ENCODE measurements at places on chromosomes 7 and 10.

- DNase-seq, result no peak
Observed at GRCh38 chr7:150383710-150384397, 4.7 kb downstream of the ZNF775 start.

DNA sequence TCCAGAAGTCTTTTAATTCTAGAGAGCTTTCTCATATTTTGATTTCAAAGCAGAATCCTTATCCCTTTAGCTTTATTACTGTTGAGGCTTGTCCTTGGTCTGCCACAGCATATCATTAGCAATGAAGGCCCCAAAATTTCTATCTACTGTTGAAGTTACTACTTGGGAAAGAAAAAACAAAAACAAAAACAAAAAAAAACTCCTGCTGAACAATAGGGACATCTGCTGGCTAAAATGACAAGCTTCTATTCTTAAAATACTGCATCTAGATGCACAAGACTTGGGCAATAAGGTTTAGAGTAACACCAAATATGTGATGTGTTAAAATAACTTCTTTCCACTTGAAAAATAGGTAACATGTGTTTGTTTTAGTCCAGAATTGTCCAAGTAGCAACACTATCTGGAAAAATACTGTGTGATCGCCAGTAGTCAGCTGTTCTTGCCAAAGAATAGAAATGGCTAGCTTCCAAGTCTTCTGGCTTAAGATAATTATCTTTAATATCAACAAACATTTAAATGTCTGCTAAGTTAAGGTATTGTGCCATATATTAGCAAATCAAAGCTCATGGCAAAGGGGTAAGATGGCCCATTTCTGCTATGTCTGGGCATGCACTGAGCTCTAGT lies 3.8 kb upstream of the DMTF1 start:
- DNase-seq, result peak; percentile 25

DNA sequence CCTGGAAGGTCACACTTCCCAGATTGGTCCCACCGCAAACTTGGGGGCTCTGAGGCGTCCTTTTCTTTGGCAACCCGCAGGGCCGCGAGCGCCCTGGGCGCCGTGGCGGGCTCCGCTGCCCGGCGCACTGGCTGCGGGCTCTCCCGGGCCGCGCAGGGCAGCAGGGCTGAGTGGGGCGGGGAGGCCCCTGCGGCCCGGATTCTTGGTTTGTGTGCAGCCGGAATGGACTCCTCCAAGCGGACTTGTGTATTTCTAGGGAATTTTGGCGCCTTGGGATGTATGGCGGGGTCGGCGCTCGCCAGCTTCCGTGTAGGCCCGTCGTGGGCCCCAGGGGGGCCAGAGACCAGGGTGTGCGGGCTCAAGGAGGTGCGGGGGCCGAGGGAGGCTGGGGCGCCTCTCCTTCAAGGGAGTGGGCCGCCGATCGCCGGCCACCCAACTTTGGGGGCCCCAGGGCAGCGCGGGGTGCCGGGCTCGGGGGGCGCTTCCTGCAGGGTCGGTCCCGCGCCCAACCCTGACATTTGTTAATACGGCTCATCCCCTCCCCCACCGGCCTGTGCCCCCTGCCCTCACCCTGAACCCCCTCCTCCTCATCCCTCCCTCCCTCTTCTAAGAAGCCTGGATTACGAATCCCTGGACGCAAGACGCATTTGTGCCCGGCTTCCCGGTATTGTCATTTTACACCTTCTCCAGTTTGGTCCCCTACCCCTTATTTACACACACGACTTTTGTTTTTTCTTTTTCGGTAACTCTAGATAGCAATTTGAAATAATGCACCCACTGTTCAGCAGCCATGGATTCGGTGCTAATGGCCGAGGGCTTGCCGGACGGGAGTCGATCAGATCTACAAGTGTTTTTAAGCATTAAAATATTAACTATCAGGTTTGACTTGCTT lies 2.5 kb downstream of the TCF7L2 start:
- DNase-seq, result no peak

- DNase-seq, result no peak
Observed at GRCh38 chr10:47256751-47257336, 43.2 kb upstream of the GDF10 start.

DNA sequence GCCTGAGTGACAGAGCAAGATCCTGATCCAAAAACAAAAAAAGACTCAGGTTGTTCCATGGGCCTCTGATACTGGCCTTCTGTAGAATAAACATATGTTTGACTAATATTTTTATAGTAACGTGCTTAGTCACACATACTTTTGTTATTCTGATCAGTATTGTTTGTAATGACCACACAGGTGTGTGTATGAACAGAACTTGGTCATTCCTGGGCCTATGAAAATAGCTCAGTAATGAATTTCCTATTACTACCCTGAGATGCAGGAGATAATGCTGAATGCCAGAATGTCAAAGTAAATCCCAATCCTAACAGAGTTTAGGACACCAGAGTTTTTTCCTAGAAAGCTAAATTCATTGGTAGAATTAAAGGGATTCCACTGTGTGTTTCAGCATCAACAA lies 108.7 kb downstream of the DOCK4 start:
- no peak for DNase-seq

GRCh38 chr10:11757454-11757820 lies 15.3 kb downstream of the ECHDC3 start:
- no peak for DNase-seq

GRCh38 chr7:100602889-100603725 lies 944 bp downstream of the PCOLCE start:
- no peak for DNase-seq

DNA sequence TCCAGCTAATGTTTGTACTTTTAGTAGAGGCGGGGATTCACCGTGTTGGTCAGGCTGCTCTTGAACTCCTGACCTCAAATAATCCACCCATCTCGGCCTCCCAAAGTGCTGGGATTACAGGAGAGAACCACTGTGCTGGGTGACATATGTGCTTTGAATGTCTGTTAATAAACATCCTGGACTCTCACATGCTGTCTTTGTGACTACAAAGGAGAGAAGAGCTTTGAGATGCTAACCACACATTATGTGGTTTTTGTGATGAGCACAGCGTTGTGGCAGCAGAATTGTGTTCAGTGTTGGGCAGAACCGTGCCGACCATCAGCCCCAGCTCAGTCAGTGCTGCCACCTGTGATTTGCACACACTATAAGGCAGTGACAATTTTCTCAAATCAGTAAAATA lies 500.1 kb upstream of the KLF6 start:
- no peak for DNase-seq

DNA sequence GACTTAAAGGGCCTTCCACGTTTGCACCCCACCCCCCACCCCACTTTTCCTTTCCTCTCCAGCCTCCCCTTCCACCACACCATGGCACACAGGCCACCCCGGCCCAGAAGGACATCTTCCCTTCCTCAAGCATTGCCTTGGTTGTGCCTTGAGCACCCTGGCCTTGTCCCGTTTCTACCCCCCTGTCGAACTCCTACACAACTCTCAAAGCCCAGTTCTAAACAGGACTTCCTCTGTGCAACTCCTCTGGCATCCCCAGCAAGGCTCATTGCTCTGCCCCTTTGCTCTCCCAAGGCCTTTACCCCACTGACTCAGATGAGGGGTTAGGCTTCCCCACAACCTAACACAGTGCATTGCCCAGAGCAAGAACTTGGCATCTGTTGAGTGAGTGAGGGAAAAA lies 136.1 kb downstream of the HERPUD2 start:
- no peak for DNase-seq

DNA sequence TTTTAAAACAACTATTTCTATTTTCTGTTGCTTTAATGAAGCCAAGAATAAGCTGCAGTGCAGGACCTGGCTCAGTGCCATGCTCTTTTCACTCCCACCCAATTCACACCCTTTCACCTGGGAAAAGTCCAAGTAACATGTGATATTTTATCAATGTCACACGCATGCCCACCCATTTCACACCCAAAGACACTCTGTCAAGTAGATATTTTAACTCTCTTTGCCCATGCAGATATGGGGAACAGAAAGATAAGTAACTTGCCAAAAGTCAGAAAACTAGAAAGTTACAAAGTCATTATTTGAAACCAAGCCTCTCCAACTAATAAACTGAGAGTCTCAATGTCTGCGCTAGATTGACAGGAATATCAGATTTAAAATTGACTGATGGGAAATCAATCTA lies 706.7 kb upstream of the PHF14 start:
- no peak for DNase-seq

DNA sequence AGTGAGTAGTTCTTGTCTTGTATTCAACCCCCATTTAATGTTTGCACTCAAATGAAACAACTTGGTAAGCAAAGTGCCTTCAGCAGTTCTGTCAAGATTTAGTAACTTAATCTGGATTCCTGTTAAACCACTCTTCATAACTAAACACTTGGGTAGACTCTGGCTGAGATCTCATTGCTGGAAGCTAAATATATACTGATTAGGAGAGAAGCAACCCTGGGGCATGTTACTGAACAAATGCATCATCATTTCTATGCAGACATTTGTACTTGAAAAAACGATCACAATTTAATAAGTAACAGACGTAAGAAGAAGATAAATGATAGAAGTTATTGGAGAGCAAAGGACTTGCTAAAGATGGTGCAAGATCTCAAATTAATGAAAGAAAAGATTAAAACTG lies 308.4 kb upstream of the POM121L12 start:
- DNase-seq, result no peak

- DNase-seq, result peak; percentile 28
Observed at GRCh38 chr7:47474937-47475879, 106.7 kb downstream of the TNS3 start.

DNA sequence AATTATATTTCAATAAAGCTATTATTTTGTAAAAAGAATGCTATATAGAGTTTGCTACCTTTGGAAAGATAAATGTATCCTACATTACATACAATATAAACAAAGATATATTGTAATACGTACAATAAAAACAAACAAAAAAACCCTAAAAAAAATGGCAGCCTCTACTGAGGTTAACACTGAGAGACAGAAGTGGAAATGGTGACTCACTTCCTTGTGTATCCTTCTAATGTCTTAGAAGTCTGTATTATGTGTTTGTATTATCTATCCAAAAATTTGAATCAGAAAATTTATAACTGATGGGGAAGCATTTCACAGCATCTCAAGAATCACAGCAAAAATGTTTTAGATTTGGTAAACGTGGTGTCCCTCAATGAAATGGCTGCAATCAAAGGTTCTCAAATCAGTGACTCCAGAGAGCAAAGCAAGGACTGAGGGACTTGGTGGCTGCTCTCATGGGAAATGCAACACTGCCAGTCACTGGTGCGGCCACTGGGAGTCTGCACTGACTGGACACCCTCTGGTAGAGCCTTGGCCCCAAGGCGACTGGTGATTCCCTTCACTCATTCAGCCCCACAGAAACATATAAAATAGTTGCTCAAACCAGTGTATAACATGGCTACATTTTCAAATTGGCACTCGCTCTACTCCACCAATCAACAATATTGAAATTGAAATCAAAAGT lies 53.8 kb downstream of the PANK1 start:
- DNase-seq, result no peak

- no peak for DNase-seq
Observed at GRCh38 chr7:28759475-28759971, 198.6 kb downstream of the TRIL start.

DNA sequence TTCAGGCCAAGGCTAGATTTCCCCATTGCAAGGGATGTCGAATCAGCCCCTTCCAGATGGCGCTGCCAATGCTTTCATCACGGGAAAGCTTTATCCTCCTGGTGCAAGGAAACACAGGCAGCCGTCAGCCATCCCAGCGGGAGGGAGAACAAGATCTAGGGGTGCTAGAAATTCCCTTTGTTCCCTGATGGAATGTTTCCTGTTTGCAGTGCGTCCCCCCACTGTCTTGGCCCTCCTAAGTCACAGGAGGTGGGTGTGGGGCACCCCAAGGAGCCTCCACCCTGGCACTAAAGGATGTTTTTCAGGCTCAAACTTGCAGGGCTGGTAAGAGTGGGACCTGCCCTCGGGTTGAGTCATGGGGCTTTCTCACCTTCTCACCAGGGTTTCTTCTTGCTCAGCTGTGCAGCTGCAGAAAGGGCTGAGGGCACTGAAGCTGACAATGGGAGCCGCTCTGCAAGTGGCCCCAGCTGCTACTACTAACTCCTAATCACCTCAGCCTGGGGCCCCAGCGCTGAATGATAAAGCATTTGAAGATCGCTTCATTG lies 103.6 kb downstream of the PRPF18 start:
- DNase-seq, result no peak

- no peak for DNase-seq
Observed at GRCh38 chr7:30911561-30911969, at the start of gene AQP1. TSS of gene AQP1 (plus strand) at chr7:30911853. CDS start at chr7:30911910, 57 bp downstream.

DNA sequence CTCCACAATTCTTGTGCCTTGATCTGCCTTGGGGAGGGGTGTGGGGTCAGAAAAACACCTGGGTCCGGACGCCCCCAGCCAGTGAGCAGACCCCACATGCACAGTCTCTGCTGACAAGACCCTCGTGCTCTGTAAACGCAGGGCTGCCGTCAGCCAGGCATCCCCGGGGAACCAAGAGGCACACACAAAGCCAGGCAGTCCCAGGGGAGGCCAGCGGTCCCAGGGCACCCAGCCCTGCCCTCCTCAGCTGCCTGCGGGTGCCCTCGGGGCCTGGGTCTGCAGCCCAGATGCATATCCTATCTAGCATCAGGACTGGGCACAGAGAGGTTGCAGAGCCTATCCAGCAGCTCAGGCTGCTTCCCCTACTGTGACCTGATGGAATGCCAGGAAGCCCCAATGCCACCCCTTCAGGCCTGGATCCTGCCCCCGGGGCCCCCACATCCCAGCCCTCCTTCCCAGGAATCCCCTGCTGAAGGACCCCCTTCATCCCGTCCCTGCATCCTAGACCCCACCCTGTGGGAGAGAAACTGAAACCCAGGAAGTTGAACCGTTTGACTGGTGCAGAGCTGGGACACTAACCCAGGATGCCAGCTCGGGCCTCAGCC lies 92.4 kb downstream of the MICALL2 start:
- no peak for DNase-seq

GRCh38 chr10:38174336-38174735 lies 80.2 kb downstream of the ZNF37A start:
- DNase-seq, result no peak

DNA sequence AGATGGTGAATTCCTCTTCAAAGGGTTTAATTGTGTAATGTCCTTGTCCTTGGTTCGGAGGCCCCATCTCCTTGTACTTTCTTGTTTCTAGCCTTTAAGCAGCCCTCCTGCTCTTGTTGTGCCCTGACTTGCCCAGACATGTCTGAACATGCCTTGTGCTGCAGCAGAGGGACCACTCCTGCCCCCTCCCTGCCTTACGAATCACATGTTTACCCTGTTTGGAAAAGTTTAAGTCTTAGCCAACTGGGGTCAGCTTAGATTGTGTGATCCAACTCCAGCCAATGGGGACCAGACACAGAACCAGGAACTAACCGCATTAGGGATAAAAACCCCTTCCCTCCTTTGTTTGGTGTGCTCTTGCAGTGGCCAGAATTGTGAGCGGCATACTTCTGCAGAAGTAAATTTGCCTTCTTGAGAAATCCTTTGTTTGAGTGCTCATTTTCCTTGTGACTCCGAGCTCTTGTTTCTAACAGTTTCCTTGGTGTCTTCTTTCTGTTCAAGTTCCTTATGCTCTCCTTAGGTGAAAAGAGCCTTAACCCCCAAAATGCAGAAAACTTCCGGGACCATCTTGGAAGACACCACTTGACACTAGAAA lies 29.4 kb downstream of the CLRN3 start:
- no peak for DNase-seq

DNA sequence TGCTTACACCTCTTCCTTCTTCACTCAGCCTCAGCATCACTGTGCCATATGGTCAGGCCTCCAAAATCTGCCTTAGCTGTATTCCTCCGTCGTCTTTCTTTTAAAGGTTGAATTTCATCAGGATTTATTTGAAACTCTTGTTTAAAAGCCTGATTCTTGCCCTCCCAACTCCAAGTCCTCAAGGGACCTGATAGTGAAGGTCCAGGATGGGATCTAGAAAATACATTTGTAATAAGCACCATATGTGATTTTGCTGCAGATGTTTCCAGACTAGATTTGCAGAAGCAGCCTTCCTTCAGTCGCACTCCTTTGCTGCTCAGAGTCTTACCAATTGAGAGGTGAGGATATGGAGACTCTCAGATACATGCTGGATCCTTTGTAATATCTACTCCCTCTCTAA lies 101.0 kb upstream of the ANKRD1 start:
- DNase-seq, result no peak
